Stimulated activated CD4-positive, alpha-beta T cell treated with anti-CD3 and anti-CD28 coated beads, Interleukin-12 subunit alpha, Interleukin-12 subunit beta, amount 100 ng/mL, for 24 hours (primary cell): ENCODE measurements at places on chromosomes 3 and 15.

DNA sequence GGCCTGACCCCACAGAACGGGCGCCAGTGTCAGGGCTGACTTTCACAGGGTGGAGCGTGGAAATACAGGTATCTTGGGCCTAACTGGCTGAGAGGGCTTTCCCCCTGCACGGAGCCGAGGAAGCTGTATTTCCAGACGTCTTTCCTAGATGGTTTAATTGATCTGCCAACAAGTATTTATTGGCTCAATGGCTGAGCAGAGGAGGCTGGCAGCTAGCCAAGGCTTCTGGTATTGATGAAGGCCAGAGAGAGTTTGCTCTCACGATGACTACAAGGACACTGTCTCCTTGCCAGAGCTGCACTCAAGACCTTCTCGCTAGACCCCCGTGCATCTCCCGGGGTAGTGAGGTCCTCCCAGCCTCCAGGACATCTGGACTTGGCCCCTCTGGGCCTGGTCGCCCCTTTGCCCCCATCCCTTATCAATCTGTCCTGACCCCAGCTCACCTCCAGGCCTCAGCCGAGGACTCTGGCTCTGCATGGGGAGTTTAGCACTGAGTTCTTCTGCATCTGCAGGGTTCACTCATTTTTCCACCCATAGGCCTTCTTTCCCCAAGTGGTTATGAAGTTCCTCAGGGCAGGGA is 20.6 kb downstream of the SPSB4 start:
- DNase-seq = no peak

DNA sequence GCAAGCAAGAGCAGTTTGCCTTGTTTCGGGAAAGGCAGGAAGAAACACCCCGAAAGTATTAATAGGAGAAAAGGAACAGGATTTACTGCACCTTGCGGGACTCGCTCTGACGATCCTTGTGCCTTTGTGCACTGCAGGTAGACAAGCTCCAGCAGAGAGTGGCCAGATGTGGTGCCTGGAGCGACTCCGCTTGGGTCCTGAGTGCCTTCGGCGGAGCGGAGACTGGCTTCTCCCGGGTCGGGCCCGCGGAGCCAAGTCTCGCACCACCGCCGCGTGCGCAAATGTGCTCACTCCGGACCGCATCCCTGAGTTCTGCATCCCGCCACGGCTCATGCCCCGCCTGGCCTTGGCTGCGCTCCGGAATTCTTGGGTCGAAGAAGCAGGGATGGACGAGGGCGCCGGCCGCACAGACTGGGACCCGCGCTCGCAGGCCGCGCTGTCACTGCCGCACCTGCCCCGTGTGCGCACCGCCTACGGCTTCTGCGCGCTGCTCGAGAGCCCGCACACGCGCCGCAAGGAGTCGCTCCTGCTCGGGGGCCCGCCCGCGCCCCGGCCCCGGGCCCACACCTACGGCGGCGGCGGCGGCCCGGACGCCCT is 769 bp downstream of the C2CD4A start:
- peak; percentile 15 for DNase-seq

DNA sequence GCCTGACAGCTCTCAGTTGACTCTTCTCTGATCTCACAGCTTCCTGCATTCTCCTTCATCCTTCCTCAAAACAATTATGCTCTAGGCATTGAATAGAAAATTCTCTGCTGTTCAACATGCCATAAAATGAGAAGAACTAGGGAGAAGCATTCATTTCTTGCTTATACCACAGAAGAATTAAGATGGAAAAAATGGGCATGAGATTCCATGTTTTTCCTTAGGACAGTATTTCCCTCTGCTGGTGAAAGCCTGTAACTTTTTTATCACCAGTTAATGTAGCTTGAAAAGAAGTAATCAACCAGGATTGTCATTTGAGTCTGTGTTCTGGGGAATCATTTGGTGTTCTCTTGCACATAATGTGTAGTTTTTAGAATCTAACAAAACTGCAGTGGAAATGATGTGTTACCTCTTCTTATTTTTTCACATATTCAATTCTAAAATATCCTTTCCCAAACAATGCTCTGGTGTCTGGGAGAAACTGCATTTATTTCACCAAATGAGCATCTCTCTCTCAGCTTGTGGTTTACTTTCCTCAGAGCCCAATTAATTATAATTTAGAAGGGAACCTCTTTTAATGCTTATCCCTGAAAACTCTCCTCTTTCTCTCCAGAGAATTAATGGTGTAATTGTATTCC is 92.8 kb upstream of the DCBLD2 start:
- no peak for DNase-seq

DNA sequence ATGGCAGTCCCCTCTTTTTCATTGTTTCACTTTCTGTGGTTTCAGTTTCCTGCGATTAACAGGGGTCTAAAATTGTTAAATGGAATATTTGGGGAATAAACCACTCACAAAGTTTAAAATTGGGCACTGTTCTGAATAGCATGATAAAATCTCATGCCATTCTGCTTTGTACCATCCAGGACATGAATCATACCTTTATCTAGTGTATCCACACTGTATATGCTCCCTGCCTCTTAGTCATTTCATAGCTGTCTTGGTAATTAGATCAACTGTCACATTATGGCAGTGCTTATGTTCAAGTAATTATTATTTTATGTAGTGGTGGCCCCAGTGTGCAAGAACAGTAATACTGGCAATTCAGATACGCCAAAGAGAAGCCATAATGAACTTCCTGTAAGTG is 734.5 kb downstream of the ZPLD1 start:
- no peak for DNase-seq

GRCh38 chr3:98733812-98734281 is 29.3 kb upstream of the ST3GAL6 start:
- no peak for DNase-seq

- DNase-seq = no peak
Observed at GRCh38 chr3:123394391-123395020, 54.4 kb downstream of the ADCY5 start.

- no peak for DNase-seq
Observed at GRCh38 chr3:53531749-53532148, 37.3 kb downstream of the CACNA1D start.

- no peak for DNase-seq
Observed at GRCh38 chr3:161266731-161267150, 45.6 kb downstream of the NMD3 start.

DNA sequence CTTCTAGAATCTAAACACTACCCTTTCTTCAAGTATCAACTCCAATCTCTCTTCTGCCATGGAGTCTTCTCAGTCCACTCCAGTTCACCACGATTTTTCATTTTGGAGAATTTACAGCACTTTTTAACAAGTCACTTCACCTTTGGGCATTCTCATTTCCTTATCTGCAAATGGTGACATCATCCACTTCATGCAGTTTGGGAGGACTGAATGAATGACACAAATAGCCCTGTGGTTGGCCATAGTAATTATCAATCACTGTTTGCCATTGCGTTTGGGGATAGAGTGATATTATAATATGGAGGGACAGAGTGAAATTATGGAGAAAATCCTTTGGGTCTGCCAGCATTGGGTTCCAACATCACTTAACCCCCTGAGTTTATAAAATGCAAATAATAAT is 38.0 kb upstream of the TM4SF1 start:
- no peak for DNase-seq
